Fibroblast of skin of back (primary cell): ENCODE measurements at places on chromosomes 2 and 18.
A peak's percentile ranks its signal among the peaks of the same experiment; 100 is the strongest.

- no peak for DNase-seq
Measured at GRCh38 chr18:50330176-50330575, 42.7 kb upstream of the CXXC1 start.

DNA sequence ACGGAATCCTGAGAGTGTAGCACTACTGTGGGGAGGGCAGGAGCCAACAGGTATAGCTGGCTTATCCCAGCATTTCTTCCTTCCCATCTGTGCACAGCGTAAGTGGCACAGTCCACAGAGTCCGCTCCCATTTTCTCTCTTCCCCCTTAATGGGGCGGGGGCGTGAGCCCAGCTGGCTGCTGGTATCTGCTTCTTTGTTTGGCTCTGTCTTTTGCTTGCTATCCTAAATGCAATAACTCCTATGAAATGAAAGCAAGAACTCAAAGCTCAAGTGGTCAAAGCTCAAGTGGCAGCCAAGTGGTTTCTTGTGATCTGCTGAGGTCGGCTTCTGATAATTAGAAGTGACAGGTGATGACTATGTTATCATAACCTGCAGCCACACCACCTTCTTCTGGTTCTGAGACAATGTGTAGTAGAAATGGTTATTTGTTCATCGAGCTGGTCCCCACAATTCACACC lies 192.7 kb downstream of the PLCL1 start:
- no peak for DNase-seq

- DNase-seq = no peak
Measured at GRCh38 chr18:1806884-1807615, 764.3 kb downstream of the METTL4 start.

GRCh38 chr18:8477615-8478014 lies 131.6 kb upstream of the RAB12 start:
- no peak for DNase-seq

DNA sequence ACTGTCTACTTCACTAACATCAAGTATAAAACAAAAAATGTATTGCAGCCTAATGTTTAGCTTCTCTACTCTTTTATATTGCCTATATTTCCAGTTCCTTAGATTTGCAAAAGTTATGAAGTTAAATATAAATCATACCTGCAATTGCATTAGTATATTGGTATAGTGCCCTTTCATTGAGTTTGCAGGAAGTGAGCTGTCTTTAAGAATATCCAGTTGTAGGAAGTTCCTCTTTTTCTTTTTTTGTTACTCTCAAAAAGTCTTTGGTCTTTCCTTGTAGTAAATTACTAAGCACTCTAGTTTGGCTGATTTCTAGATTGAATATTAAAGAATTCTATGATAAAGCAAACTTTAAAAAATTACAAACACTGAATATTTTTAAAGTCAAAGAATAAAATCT lies 71.3 kb upstream of the FN1 start:
- no peak for DNase-seq

DNA sequence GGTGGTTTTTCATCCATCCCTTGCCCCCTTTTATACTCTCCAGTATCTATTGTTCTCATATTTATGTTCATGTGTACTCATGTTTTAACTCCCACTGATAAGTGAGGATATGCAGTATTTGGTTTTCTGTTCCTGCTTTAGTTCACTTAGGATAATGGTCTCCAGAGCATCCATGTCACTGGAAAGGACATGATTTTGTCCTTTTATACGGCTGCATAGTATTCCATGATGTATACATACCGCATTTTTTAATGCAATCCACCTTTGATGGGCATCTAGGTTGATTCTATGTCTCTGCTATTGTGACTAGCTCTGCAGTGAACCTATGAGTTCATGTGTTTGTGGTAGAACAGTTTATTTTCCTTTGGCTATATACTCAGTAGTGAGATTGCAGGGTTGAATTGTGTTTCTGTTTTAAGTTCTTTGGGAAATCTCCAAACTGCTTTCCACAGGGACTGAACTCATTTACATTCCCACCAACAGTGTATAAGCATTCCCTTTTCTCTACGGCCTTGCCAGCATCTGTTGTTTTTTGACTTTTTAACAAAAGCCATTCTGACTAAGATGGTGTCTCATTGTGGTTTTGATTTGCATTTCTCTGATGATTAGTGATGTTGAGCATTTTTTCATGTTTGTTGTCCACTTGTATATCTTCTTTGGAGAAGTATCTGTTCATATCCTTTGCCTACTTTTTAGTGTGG lies 420.2 kb downstream of the THSD7B start:
- DNase-seq = peak; percentile 30
